Colonic mucosa (tissue), 4 donors: ENCODE measurements at places on chromosomes 7 and 10.

DNA sequence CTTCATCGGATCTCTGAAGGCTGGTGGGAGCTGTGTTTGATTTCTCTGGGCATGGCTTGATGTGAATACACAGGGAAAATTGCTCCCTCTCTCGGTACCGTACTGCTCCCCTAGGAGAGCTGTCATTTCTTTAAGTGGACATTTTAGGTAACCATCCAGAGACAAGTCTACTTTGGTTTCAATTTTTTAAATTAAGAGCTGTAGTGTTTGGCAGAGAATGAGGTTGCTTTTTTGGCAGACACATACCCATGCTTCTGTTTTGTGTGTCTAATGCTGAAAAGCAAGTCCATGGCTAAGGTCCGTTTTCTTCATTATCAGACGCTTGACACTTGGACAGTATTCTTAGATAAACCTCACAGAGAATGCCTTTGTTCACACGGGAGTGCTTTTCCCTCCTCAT, 61.3 kb upstream of the TRIL start:
- DNase-seq, result no peak

DNA sequence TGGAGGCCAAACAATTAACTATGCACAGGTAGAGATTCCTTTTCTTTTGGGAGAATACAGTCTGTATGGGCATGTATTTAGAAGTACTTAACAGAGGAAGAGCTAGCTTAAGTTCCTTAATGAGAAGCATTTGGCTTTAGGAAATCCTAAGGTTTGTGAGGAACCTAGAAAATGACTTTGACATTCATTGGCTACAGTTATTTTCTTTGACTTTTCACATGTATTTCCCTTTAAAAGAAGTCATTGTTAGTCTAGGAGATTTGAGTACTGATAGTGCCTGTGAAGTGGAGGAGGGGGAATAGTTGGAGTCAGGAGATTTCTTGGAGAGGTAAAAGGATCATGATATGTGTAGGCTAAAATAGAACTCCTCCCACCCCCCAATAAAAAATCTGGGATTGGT, 3.6 kb downstream of the HELLS start:
- DNase-seq, result no peak

GRCh38 chr10:11236234-11236633, 218.6 kb downstream of the CELF2 start:
- DNase-seq, result no peak

DNA sequence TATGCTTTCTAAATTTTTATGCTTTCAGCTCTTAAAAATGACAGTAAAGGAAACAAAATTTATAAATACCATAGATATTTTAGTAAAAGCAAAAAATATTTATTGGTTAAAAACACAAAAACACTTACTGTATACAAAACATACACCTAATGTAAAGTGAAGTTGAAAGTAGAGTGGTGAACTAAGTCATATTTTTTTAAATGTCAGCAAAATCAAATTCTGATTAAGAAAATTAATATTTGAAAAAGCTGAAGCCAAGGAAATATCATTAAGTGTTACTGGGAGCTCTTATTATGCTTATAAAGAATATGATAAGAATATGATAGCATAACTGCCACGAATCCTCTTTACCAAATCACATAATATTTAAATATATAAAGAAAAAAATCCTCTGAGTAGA, 65.3 kb upstream of the PLXDC2 start:
- no peak for DNase-seq

DNA sequence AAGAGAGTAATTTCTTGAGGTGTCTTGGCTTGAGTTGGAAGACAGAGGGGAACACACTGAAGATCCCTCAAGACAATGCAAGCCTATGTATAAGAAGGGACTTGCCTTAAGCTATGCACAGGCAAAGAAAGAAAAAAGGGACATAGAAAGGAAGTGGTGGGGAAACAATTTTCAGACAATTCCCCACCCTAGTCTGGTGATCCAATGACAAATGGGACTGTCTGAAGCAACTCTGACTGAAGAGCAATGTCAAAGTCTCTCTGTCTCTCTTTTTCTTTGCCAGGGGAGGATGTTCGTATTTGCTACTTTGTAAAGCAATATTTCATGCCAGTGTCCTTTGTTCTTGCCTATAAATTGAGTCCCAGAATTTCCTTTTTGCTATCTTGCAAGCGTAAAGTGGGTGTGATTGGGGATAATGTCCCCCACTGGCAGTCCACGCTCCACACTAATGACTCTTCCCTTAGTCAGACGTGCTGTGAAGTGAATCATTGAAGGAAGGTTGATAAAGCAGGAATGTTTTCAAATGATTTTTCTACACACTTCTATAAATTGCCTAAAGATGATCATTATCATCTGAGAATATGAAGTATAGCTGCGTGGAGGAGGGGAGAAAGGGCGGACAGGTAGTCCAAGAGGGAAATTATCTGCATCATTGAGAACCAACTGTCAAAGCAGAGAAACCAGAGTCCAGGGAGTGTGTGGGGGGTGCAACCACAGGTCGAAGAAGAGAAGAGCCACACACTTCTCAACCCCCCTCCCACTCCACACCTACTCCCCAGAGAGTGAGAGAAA, 243.8 kb upstream of the ETV1 start:
- peak; percentile 25 for DNase-seq

- DNase-seq, result no peak
Observed at GRCh38 chr10:68572151-68572550, 12.0 kb downstream of the TET1 start.

GRCh38 chr10:71473671-71474599, 77.2 kb downstream of the CDH23 start:
- DNase-seq, result no peak

- no peak for DNase-seq
Observed at GRCh38 chr7:1545417-1546246, 10.4 kb downstream of the TMEM184A start.

DNA sequence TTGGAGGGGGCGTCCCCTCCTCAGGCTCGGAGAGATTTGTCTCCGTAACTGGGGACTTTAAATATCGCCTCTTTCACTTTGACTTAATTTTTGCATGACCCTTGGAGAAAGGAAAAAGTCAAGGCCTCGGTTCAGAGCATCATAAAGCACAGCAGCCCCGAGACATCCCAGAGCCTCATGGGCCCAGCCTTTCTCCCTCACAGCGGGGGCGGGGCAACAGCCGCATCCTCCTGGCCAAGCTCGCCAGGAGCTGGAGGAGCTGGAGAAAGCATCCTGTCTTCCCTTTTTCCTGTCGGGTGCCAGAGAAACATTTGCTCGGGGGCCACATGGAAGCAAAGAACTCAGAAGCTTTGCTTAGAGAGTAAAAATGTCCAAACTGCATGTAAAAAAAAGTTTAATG, 43.6 kb upstream of the DPYSL4 start:
- no peak for DNase-seq

DNA sequence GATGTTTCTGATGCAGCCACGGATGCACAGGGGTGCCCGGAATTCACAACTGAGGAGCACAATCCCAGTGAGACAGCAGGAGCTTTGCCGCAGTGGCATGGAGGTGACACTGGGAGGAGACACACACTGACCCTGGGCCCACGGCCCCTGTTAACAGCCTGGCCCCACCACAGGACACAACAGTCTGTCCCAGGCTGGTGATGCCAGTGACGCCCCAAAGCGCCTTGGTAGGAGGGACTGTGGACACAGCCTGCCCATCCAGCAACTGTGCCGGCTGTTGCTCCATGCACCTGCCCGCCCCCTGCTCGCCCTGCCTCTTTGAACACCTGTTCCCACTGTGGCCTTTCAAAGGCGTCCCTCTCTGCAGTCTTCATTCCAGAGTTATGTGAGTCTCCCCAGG, 49.8 kb downstream of the KLF6 start:
- no peak for DNase-seq

GRCh38 chr7:31466036-31466435, 47.9 kb upstream of the ITPRID1 start:
- no peak for DNase-seq

DNA sequence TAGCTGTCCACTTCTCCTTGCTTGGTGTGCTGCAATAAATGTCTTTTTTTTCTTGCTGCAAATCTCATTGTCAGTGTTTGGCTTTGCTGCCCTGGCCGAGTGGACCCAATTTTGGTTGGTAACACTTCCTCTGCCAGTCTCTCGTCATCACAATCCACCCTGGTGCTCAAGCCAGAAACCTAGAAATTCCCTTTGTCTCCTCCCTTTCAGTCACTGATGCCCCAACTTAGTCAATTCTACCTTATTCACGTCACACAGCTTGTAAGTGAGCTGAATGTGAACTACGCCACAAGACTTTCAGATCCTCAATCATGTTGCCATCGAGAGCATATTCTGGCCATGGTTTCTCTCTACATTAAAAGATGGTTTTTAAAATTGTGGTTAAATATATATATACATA, 13.0 kb upstream of the FRA10AC1 start:
- DNase-seq, result no peak

DNA sequence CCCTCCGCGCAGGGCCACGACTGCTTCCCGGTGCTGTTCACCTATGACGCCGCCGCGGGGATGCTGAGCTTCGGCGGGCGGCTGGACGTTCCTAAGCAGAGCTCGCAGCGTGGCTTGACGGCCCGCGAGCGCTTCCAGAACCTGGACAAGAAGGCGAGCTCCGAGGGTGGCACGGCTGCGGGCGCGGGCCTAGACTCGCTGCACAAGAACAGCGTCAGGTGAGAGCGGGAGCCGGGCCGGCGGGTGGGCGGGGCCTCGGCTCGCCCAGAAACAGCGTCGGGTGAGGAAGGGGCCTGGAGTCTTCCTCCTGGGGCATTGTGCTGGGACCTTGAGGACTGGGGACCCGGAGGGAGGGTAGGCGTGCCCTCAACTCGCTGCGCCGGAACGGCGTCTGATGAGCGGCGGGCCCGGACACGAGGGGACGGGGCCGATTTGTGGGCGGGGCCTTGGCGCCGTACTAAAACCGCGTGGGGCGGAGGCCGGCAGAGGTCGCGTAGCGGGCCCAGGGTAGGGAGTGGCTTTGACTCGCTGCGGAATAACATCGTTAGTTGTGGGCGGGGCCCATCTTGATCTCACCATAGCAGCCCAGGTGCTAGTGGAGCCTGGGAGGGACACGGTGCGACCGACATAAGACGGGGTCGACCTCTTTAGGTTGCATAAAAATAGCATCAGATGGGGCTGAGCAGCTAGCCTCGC, 15.6 kb downstream of the PDAP1 start:
- peak; percentile 91 for DNase-seq

DNA sequence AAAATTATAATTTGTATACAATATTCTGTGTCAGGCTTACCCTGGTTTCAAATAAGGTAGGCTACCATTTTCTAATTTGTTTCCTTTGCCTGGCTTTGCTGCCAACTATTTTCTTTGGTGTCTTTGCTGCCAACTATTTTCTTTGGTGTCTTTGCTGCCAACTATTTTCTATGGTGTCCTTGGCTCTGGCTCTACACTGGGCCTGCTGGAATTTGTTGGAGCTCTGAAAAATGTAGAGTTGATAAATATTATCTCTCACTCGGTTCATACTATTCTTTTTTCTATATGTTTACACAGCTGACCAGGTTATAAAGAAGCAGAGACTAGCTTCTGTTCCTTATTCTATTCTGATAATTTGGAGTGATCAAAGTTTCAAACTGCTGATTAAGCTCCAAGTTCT, 768.0 kb upstream of the PHF14 start:
- no peak for DNase-seq

DNA sequence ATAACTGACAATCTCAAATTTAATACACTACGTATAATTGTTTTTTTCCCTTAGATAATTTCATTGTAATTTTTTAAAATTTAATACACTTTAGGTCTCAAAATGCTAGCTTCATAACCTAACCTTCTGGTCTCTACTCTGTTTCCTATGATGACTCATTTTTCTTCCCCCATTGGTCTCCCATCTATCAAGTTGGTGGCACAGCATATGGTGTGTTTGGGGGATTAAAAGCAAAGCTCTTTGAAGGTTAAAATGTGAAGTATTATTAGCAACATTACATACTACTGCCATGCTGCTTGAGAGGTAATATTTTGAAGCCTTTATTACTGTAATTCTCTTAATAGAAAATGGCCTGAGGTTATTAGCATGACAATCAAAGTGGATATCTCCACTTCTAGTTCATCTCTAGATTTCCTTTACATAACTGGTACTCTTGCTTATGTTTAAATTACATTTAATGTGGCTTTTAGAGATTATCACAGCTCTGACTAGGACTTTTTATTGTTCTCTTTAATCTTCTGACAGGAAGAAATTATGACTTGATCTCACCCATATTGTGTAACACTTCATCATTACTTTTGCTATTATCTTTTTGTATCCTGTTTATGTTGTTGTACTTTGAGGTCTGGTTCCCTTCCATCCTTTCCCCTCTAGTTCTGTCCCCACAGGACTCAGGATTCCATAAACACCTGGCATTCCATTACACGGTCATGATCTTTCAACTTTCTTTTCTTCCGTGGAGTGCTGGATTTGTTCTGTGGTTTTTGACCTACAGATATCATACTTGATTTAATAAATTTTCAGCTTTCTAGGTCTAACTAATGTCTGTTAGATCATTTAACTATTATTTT, 185.1 kb downstream of the SEMA3D start:
- no peak for DNase-seq

- no peak for DNase-seq
Observed at GRCh38 chr7:22826593-22826992, 3.9 kb upstream of the TOMM7 start.

DNA sequence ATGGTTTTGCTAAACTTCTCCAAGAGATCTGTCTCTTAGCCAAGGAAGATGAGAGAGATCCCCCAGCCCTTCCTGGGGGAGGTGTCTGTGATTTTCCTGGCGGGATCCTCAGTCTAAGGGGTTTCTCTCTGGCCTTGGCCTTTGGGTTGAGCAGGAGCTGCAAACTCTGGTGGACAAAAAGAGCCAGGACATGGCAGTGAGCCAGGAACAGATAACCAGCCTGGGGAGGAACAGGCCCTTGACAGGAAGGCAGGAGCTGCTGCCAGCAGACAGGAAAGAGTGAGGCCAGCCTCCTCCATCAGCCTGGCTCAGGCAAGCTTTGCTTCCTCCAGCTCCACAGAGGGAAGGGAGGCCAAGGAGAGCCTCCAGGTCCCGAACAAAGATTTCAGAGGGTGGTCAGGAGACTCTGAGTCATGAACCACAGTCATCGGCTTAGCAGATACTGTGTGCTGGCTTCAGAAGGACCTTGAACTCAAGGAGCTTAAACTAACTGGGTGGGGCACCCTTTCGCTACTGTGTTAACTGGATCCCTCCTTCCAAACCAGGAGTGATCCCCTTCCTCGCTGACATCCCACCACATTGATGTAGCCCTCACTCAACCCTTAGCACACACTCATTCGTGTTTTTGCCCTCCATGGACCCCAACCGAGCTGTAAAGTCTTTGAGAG, 34.7 kb downstream of the DDIT4 start:
- DNase-seq, result peak; percentile 84
